ENCODE measurements at places on chromosomes 6 and 20.

DNA sequence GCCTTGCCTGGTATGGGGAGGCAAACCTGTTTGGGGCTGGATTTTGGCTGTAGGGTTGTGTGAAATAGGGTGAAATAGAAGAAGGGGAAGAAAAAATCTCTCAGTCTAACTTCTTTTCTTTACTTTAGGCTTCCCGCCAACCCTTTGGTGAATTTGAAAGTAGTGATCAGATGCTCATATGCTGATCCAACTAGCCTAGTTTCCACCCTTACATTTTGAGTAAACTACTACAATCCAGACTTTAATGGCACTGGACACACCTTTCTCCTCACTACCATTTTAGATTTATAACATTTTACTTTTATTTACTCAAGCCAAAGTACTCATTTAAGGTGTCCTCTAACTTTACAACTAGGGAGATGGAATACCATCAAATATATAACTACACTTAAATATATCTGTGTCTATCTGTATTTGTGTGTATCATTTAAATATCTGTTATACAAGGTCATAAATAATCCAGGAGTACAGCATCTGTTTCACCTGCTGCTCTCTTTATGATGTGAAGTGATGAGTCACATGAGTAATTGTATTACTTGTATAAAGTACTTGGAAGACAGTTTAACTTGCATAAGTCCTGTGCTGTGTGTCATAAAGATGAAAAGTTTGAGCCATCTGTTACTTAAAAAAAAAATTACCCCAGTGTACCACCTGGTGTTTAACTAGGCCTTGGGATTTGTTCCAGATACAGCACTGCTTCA, 172.1 kb downstream of the CDKAL1 start:
- DNase-seq, result no peak

GRCh38 chr6:31905041-31905440, 3.2 kb upstream of the ZBTB12 start:
- DNase-seq, result no peak

- DNase-seq, result no peak
Measured at GRCh38 chr6:153817173-153817572, 221.9 kb upstream of the OPRM1 start.

DNA sequence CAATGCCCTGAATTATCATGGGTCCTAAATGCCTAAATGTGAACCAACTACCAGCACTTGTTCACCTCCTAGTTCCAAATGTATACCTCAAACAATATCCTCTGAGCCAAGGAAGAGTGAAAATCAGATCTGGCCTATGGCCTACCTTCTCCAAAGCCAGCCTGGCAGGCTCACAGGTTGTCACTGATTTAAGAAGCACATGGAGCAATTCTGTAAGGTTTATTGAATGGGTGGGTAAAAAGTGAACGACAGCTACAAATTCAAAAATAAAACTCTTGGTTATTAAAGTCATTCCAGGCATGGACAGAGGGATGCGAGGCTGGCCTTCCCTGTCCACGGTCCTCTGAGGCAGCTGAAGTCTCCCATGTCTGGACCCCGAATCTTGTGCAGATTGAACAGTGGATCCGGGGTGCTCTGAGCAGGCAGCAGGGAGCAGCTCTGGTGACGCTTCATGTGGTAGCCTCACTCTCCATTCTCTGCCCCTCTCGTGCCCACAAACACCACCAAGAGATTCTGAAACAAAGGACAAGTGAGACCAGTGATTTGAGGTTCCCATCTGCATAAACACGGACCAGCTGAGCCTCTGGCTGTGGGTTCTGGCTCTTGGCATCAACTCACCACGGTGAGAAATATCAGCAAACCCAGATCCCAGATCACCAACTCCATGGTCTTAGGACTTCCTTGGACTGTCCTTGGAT, 14.6 kb downstream of the SNHG17 start:
- no peak for DNase-seq

DNA sequence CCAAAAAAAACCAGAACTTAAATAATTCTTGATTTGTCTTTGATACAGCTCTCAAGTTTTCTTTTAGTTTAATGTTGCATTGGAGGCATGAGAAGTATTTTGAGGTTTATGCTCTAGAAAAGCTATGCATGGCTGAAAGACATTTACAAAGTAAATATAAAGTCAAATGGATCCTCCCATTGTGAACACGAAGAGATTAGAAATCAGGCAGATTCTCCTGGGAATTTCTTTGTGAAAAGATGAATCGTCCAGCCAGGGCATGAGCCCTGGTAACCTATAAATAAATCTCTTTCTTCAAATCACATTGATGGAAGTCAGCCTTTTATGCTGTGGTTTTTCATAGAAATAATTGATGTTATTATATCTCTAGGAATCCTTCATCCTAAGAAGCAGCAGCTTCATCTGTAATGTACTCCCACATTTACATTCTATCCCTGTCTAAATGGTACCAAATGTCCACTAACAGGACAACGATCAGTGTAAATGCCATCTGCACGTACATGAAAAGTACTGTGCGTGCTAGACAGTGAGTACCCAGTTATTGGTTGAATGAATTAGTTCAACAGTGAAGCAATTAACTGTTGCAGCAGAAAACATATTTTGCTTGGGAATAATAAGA, 143.6 kb downstream of the ALDH8A1 start:
- DNase-seq, result no peak

GRCh38 chr6:137490006-137490905, 3.9 kb downstream of the OLIG3 start:
- no peak for DNase-seq

- no peak for DNase-seq
Measured at GRCh38 chr6:132734694-132735236, 20.9 kb upstream of the VNN1 start.

- no peak for DNase-seq
Measured at GRCh38 chr20:47578543-47578942, 76.9 kb downstream of the NCOA3 start.

DNA sequence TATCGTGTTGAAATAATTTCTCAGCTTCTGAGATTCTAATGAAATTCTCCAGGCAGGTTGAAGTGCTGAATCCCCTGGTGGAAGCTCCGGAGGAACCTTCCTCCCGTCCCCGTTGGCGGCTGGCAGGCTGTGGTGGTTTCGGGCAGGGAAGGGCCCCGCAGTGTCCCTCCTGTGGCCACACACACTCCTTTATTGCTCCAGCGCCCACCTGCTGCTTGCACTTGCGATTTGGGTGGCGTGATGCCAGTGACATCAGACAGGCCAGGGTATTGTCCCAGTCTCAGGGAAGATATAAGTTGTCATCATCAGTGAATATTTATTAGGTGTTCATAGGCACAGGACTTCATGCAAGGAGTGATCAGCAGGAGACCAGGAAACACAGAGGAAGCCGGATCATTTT, 530.4 kb downstream of the QKI start:
- DNase-seq, result no peak

GRCh38 chr6:127051571-127052260, 66.8 kb upstream of the RSPO3 start:
- no peak for DNase-seq

DNA sequence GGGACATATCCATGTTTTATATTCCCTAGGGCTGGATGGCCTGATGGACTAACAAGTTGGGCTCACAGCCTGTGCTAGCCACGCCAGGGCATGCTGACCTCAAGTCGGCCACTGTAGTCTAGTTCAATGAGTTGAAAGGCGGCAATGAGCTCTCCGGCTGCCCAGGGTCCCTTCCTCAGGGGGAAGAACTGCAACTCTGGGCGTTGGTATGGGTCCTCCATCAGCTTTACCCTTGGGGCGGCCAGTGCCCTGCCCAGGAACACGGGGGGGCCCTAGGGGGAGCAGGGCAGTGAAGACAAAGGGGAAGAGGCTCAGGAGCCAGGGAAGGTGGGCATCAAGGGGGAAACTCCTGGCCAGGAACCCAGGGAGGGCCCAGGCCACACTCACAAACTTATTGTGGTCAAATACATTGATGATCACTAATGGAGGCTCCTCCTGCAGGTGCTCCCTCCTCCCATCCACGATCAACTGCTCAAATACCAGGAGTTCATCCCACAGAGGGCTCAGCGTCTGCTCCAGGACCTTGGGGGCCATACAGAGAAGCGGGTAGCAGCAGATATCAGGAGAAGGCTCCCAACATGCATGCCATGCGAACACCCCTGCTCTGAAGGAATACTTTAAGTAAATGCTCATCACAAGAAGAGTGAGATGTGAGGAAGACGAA, 32.8 kb upstream of the SPAG4 start:
- no peak for DNase-seq

- no peak for DNase-seq
Measured at GRCh38 chr6:36906539-36907325, 21.0 kb downstream of the C6orf89 start.

DNA sequence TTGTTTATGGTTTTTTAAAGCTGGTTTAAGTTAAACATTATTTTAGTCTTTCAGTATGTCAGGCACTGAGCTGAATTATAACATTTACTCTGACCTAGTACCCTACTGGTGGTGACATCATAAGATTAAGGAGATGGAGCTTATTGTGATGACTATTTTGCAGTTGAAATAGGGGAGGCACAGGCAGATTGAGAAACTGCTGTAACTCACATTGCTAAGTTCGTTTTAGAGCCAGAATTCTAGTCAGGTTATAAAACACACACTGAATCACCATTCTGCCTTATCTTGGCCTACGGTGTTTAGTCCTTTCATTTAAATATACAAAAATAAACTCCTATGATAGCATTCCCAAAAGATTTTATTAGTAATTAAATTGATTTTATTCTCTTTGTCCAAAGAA, 584.1 kb downstream of the TFAP2A start:
- no peak for DNase-seq

- no peak for DNase-seq
Measured at GRCh38 chr20:34010405-34010931, 16.8 kb downstream of the RALY start.

DNA sequence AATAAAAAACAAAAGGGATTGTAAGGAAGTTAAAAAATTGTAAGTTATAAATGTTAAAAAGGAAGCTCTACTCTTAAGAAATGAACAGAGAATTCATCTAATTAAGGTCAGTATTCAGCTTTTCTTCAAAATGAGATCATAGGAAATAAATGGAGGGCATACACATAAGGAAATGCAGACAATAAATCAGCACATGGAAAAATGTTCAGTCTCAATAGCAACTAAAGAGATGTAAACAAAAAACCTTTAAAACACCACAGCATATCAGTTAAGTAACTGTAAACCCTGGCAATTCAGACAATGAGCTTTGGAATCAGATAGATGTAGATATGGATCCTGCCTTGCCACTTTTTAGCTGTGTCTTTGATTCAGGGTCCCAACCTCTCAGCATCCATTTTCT, 24.0 kb upstream of the CLIC5 start:
- no peak for DNase-seq

- no peak for DNase-seq
Measured at GRCh38 chr6:168371185-168371584, 51.6 kb upstream of the DACT2 start.

DNA sequence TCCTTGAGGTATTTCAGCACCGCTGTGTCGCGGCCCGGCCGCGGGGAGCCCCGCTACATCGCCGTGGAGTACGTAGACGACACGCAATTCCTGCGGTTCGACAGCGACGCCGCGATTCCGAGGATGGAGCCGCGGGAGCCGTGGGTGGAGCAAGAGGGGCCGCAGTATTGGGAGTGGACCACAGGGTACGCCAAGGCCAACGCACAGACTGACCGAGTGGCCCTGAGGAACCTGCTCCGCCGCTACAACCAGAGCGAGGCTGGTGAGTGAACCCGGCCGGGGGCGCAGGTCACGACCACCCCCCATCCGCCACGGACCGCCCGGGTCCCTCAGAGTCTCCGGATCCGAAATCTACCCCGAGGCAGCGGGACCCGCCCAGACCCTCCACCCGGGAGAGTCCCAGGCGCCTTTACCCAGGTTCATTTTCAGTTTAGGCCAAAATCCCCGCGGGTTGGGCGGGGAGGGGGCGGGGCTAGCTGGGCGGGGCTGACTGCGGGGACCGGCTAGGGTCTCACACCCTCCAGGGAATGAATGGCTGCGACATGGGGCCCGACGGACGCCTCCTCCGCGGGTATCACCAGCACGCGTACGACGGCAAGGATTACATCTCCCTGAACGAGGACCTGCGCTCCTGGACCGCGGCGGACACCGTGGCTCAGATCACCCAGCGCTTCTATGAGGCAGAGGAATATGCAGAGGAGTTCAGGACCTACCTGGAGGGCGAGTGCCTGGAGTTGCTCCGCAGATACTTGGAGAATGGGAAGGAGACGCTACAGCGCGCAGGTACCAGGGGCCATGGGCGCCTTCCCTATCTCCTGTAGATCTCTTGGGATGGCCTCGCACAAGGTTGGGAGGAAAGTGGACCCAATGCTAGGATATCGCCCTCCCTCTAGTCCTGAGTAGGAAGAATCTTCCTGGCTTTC, 693 bp downstream of the HLA-F start:
- peak; percentile 80 for DNase-seq

DNA sequence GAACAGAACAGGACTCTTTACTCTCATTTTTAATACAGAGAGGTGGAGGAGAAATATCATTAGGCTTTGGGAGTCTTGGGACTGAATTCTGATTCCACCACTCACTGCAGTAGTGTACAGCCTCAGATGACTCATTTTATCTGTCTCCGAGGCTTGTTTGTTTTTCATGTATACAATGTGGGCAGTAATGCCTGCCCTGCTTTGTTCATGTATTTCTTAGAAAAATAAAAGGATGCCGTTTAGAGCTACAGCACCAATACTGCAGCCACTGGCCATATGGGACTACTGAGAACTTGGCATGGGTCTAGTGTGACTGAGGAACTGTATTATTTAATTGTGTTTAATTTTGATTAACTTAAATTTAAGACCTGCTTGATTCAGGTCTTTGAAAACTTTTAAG, 41.2 kb upstream of the JAG1 start:
- DNase-seq, result no peak

DNA sequence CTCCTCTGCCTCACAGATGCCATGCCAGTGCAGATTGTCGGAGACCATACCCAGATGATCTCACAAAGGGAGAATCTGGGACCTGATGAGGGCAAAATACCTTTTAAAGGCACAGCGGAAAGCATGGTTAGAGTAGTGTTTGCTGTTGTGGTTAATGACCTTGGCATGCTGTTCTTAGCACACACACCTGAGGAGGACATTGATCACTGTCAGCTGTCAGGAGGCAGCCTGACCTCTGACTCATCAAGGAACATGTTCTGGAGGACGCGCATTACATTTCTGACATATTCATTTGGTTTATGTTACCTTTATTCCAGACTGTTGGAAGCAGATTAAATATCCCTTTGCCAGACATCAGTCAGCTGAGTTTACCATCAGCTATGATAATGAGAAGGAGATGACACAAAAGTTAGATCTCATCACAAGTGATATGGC, 57.1 kb downstream of the GOPC start:
- no peak for DNase-seq
